Epithelial cell of esophagus (primary cell): ENCODE measurements at places on chromosomes 6 and 20.

DNA sequence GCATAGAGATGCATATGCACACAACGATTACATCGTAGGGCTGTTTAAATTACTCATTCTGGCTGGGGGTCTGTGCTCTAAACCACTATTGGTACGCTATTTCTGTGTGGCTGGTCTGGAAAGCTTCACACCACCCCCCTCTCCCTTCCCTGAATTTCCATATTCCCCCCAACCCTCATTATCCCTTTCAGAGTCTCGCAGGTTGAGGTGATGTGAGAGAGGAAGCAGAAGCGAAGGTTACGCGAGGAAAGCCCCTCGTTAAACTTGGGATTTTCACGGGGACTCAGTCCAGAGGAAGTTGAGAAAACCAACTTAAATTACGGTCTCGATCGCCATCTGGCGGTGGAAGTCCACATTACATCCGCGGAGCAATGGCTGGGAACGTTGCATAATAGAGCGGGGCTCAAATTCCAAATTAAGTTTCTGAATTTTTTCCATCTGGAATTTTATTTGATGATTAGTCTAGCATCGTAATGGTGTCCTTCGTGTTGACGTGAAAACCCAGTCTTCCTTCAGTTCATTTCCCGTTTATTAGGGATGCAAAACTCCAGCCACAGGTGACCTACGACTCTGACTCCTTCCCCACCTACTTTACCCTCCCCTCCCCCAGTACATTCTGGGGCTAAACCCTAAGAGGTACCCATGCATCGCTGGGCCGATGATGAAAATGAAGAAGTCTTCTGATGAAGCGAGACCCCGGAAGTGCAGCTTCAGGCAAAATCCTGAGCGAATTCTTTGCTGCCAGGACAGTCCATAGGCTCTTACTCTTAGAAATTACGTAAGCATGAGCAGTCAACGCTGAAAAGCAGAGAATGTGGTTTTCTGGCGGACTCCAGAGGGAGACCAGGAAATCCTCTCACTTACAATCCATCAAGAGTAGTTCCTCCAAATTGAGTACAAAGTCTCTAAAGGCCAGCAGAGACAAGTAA lies 19.7 kb downstream of the HLA-DOB start:
- peak; percentile 64 for DNase-seq

GRCh38 chr6:7992002-7992815 lies 72.0 kb downstream of the BLOC1S5 start:
- DNase-seq: peak; percentile 65

DNA sequence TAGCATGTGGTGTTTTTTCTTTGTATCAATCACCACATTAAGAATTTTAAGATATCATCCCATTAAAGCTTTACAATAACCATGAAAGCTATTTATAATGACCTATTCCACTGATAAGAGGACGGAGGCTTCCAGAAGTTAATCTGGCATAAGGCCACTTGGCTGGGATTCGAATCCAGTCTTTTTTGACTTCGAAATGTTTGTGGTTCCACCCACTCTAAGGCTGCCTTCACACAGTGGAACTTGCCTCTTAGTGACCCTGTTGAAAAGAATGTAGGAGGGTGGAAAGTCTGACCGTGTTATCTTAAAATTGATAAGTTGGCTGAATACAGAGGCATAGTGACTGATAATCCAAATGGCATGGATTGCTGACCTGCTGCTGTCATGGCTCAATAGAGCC lies 959.7 kb downstream of the KIF16B start:
- DNase-seq: no peak

- peak; percentile 24 for DNase-seq
Measured at GRCh38 chr20:11921321-11921720, 3.6 kb downstream of the BTBD3 start.

DNA sequence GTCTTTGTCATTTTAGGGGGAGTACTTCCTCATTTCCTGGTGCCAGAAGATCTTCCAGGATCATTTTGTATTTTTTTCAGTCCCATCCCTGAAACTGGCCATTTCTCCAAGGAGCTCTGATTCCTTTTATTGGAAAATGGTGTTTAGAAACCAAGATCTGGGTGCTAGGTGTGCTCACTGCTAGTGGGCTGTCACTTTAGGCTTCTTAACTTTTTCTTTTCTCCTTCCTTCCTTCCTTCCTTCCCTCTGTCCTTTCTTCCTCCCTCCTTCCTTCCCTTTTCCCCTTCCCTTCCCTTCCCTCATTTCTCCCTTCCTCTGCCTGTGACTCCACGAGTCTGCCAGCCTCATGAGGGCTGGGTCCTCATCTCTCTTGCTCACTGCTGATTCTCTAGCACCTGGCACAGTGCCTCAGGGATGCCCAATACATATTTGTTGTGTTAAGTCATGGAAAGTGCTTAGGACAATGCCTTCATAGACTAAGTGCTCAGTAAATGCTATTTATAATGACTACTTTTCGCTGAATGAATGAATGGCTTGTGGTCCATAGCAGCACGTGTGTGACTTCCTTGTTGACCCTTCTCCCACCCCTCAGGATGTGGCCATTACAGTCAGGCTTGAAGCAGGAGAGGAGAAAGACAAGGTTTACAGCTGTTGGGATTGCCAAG lies 36.9 kb downstream of the APCDD1L start:
- peak; percentile 54 for DNase-seq

DNA sequence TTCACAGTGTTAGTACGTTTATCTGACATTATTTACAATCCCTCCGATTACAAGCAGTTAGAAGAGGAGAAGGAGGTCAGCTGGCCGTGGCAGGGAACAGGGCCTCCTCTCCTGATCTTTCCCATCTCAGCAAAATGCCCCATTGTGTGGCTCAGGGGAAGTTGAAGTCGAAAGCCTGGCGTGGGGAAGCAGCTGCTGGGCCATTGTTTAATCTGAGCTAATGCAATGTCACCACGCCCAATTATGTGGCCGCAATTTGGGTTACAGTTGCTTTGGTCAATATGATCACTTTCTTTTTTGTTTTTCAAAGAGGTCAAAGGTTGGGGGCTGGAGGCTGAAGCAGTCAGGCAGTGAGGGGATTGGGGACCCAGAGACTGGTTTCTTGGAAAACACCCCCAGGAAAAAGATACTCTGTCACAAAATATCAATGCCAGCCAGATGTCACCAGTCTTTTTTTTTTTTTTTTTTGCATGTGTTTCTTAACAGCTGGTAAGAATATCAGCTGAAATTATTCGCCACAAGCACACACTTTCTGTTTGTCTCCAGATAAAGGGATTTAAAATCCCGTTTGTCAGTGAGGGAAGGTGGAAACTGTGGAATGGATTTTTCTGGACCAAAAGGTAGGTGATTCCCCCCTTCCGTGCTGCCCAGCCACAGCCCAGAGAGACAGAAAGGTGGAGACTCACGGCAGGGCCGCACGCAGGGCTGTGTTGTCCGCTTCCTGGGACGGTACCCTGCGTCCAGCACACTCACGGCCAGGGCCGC lies 24.6 kb downstream of the DLL1 start:
- no peak for DNase-seq
